GM23248 (cell line): ENCODE measurements at places on chromosomes 7 and 10. TPM values are rescaled to one million over a fixed set of nuclear protein-coding genes. Genes with fewer than 3 reads are reported as not detected.

The SLC18A3 gene
- total RNA-seq = not detected in 2 replicates

The PDE6C gene
- not detected in 2 replicates for total RNA-seq

DNA sequence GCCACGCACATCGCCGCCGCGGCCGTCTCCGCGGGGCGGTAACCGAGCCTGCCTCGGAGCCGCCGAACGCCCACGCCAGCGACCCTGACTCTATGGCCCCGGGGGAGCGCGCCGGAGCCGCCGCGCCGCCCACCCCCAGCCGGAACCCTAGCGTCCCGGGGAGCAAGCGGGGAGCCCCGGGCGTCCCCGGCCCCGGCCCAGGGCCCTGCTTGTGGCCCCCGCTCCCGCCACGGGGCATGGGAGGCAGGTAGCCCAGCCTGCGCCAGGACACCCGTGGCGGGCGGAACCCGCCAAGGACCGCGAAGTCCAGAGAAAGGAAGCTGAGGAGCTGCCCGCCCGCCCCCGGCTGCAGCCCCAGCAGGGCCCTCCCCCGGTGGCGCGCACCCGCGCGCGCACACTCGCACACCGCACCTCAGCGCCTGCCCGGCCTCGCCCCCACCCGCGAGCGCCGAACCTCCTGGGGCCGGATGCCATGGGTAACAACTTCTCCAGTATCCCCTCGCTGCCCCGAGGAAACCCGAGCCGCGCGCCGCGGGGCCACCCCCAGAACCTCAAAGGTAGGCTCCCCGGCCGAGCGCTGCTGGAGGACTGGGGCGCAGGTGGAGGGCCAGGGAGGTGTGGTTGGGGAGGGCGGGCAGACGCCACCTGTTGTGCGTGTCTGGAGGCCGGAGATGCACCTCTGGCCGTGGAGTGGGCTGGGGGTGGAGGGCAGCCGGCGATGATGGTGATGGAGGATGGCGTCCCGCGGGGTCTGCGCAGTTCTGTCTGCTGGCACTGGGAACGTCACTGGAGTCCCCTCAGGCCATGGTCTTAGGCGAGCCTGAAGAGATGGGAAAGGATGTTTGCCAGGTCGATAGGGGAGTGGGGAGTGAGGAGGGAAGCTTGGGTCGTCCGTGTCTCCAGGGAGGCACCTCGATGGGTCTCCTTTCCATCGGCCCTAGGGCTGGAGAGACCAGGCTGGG is 692 bp downstream of the NEURL1 start:
- DNase-seq = peak; percentile 45

DNA sequence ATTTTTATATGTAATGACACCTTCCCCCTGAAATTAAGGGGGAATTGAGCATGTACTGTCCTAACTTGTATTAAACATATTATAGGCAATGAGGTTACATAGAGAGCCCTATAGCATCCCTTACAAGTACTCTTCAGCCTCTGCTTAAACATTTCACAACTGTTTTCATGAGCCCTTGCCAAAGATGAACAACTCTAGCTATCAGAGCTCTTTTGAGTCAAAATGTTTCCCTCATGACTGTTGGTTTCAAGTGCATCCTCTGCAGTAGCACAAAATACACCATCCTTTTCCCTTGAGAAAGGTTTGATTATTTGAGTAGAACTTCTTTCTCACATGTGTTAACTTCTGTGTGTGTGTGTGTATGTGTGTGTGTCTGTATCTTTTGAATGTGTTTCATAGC is 1157.6 kb upstream of the CELF2 start:
- DNase-seq = peak; percentile 4

- peak; percentile 81 for DNase-seq
Measured at GRCh38 chr7:95686109-95686508, 86.2 kb upstream of the DYNC1I1 start.

- DNase-seq = peak; percentile 65
Measured at GRCh38 chr10:36880898-36881297, 244.5 kb upstream of the ANKRD30A start.
